ENCODE measurements at places on chromosomes 7 and 10. TPM values are rescaled to one million over a fixed set of nuclear protein-coding genes. Genes with fewer than 3 reads are reported as not detected.

DNA sequence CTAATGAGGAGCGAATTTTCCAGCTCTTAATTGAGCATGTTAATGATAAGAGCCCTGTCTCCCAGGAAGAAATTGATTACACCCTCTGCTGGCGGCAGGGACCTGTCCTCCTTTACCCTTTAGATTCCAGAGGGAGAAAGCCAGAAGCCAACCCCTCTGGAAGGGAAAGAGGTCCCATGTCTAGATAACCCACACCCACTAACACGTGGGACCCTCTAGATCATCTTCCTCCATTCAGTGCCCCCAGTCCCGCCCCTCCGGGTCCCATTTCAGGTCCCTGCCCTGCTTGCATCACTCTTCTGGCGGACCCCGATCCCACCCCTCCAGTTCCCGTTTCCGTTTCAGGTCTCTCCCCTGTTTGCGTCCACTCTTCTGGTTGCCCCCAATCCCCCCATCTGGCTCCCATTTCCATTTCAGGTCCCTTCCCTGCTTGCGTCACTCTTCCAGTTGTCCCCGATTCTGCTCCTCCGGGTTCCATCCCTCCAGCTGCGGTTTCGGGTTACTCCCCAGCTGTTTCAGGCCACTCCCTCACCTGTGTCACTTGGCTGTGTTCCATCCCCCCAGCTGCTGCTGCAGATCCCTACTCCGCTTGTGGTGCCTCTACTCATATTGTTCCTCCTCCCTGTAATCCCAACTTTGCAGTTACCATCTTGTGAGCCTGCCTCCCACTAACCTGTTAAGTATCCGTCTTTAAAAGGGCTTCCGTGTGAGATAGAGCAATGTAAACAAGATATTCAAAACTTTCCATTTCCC, 202.4 kb downstream of the SH2D4B start:
- DNase-seq, result no peak

The GRB10 gene
- 23.3 TPM for total RNA-seq

GRCh38 chr10:14930610-14931009, 23.3 kb downstream of the DCLRE1C start:
- DNase-seq, result no peak

- no peak for DNase-seq
These were observed 42.8 kb upstream of the FIGNL1 start for GRCh38 chr7:50492770-50493519.

DNA sequence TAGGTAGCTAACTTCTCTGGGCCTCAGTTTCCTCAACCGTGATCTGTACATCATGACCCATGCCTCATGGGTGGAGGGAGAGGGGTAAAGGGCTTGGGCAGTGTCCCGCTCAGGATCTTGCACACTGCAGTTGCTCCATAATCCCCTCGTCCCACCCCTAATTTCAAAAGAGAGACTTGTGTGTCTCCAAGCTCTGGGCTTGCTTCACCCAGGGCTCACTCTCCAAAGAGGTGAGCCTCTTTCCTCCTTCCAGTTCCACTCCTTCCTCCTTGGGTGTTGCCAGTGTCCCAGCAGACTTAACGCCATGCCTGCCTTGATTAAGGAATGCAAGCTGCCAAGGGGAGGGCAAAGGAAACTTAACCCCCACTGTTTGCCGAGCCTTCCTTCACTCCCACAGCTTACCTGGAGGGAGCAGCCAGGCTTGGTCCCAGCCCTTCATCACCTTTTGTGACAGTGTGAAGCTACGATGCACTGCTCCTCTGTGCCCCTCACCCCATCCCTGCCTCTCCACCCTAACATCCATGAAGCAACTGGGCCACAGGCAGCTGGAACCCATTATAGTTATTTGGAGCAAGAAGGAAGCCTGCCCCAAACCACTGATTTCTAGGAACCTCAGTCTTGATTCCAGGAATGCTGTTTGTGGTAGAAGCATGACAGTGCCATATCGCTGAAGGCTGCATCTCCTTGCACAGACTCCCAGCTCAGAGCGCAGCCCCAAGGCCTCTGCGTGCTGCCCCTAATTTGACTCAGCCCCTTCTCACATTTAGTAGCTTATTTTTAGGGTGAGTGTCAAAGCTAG, 363.3 kb downstream of the TNS3 start:
- DNase-seq, result peak; percentile 21

DNA sequence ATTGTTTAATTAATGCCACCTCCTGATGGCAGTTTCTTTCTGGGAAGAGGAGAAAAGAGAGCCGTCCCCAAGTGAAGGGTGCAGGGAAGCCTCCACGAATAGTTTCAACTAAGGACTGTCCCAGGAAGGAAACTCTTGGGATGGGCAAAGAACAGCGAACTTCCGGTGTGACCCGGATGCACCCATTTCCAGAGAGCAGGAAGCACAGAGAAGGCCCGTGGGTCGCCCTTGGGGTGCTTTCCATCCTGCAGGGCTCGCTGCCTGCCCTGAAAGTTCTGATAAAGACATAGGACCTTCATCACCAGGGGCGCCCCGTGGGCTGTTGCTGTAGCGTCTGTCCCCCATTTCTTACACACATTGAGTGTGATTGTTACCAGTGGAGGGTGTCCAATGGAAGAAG, 27.0 kb downstream of the GTF2I start:
- no peak for DNase-seq
